SK-MEL-5 (cell line): ENCODE measurements at places on chromosomes 5 and 9.
A peak's percentile ranks its signal among the peaks of the same experiment; 100 is the strongest.

GRCh38 chr9:28134446-28134976, 561.2 kb upstream of the C9orf72 start:
- no peak for DNase-seq

- no peak for DNase-seq
Observed at GRCh38 chr5:135105105-135105484, 71.1 kb upstream of the PITX1 start.

GRCh38 chr9:114417511-114417910, 29.7 kb upstream of the AKNA start:
- DNase-seq: no peak

DNA sequence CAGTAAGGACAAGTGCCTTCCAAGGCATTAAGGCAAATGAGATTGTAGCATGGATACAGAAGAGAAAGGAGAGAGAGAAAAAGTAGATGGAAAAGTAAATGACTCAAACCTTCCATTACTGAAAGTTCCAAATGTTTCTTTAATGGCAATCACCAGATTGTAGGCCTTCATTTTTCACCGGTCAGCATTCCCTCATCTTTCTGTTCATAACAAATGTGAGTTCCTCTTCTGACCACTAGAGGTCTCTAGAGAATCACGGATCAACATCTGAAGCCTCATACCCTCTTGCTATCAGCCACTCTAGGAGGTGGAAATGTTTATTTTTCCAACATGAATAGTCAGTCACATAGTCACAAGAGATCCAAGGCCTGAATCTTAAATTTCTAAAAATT, 73.6 kb upstream of the RPS23 start:
- peak; percentile 83 for DNase-seq

- no peak for DNase-seq
Observed at GRCh38 chr5:133686566-133686965, 74.2 kb upstream of the FSTL4 start.

DNA sequence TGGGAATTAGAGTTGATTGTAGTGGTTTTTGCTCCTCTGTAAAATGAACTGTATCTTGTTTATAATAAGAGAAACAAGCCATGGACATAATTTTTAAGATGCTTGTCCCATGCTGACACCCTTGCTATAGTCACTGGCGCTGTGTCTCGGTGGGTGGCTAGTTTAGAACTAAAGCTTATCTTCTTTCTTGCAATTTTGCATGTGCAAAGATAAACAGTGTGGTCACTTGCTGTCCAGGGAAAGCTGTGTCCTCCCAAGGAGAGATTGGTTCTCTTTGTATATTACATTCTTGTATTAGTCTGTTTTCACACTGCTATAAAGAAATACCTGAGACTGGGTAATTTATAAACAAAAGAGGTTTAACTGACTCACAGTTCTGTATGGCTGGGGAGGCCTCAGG, 143.8 kb downstream of the MELK start:
- no peak for DNase-seq
